CD4-positive, alpha-beta T cell treated with Interleukin-4 for 1 hour (primary cell): ENCODE measurements at places on chromosomes 2 and 18.

- no peak for DNase-seq
Observed at GRCh38 chr2:241863536-241863954, 4.9 kb upstream of the PDCD1 start.

DNA sequence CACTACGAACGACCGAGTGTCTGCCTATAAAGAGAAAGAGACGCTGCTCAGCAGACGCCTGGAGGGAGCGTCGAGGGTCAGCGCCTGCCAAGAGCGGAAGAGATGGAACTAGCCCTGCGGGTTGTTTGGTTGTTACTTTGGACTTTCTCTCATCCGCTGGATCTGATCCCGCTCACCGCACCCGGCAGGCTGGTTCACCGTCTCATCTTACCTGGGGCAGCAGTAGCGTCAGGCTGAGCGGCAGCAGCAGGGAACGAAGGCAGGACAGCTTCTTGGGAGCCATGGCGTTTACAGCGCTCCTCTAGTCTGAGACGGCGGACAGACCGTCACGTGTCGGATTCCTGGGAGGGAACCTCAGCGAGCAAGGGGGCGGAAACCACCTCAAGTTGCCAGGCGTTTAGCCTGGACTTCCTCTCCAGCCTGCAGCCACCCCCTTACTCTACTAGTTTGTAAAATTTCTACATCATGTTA, 1.9 kb downstream of the GLB1L start:
- DNase-seq = no peak

DNA sequence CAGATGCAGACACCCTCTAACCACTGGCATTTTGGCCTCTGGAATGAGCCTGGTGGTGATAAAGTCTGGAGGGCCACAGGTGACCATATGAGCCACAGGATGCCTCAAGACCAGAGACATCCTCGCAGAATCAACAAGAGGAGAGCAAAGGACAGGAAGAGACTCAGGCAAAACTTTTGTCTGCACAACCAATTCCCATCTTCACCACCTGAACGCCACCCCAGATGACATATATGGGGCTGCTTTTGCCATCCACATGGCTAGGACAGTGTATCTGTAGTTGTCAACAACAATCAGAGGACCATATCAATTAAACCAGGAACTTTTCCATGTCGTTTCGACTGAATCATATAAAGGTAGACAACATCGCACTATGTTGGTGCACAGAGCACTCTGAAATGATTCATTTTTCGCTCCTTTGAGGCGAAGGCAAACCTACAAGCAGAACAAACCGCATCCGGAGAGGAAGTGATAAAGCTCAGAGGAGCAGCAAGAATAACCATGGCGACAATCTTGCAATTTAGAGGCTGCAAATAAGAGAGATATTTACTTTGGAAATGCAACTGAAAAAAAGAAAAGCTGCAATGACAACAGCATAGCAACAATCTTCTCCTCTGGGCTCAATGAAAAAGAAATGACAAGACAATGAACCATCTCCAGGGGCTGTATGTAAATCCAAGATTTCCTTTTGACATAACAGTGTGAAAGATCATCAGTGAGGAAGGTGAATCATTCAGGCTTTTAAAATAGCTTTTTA, 204.5 kb downstream of the ARL4C start:
- peak; percentile 94 for DNase-seq

GRCh38 chr2:234448506-234449184, 48.2 kb downstream of the ARL4C start:
- no peak for DNase-seq

GRCh38 chr2:131659168-131659572, 131.5 kb downstream of the CCDC74A start:
- DNase-seq = no peak

DNA sequence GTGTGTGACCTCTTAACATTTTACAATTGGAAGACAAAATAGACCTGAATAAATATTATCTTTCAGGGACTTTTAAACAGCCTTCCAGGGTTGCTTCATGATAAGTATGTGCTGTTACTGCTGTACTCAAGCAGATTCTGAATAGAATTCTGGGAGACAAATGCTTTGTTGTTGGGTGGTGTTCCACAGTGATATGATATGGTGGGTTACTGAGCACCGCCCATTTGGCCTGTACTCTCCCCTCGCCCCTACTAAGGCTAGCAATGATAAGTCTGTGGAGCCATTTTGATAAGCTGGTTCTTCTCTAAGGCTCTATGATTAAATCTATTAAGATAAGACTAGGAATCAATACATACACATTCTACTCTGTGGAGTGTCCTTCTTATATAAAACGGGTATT, 89.8 kb upstream of the ITGA4 start:
- no peak for DNase-seq

DNA sequence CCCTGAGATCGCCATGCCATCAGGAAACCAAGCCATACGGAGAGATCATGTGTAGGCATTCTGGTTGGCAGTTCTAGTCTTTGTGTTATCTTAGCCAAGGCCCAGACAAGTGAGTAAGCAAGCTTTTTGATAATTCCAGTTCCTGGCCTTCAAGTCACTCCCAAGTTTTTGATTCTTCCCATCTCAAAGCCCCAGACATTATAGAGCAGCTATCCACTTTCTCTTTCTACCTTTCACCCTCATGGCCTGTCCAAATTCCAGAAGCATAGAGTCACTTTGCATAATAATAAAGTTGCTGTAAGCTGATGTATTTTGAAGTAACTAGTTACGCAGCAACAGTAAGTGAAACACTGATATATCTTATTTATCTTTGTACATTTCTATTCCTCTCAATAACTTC, 26.8 kb upstream of the IL1RL1 start:
- no peak for DNase-seq

- DNase-seq = no peak
Observed at GRCh38 chr2:226017537-226017936, 618.0 kb downstream of the NYAP2 start.

DNA sequence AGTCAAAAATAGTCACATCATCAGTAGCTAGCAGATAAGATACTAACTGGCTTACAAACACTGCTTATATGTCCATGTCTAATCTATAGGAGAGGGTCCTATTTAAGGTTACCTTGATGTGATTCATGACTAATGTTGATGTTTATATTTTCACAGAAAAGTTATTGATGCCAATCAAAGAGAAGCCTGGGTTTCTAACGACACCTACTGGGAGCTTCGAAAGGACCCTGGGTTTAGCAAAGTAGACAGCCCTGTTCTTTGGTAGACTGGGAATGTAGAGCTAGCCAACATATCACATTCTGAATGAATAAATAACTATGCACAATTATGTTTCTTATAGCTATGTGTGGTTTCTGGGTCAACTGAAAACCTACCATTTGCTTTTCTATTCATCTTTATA, 55.7 kb downstream of the PRKRA start:
- DNase-seq = no peak

DNA sequence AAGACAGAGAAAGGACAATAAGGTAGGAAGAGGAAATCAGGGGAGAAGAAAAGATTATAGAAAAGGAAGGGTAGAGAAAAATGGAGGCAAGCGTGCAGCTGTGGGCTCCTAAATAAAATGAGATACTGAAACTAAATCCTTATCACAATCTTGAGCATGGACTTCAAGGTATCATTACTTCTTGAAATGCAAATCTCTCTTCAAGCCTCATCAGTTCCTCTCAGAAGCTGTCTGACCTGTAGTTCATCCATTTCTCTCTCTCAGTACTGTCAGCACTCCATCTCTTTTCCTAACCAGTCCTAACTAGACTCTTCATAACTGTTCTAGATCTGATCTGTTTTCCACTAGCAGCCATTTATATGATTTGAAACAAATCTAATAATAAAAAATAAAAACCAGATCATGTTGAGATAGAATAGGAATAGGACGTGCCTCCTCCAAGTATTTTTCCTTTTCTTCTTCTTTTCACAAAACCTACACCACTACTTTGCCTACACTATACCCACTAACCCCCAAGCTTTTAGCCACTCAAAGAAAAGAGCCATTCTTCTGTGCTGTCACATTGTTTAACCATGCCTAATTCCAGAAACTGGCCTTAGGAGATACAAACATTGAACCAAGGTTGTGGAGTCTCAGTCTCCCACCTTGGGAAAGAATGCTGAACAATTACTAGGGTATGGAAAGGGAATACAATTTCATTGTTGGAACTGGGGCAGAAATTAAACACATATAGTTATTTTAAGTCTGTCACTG, 21.1 kb downstream of the BABAM2 start:
- no peak for DNase-seq
